ENCODE measurements at places on chromosomes 2 and 18.

- no peak for DNase-seq
Observed at GRCh38 chr18:55475916-55476315, 112.1 kb downstream of the TCF4 start.

- DNase-seq, result no peak
Observed at GRCh38 chr2:169112841-169113240, 43.5 kb downstream of the DHRS9 start.

DNA sequence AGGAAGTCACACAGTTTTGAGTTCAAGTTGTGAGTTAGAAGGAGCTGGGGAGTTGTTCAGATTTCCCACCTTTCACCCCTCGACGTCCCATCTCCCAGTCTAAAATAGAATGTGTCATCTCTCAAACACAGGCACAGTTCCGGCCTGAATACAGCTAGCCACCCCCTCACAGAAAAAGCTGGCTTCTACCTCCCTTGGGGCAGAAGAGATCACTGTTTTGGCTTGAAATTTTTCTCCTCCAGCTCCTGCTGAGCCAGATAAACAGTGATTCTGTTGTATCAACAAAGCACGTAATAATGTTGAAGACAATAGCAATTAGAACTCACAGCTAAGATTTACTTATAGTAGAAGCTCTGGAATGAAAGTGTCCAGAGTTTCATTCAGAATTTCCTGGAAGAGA lies 74.7 kb downstream of the KIAA2012 start:
- no peak for DNase-seq

DNA sequence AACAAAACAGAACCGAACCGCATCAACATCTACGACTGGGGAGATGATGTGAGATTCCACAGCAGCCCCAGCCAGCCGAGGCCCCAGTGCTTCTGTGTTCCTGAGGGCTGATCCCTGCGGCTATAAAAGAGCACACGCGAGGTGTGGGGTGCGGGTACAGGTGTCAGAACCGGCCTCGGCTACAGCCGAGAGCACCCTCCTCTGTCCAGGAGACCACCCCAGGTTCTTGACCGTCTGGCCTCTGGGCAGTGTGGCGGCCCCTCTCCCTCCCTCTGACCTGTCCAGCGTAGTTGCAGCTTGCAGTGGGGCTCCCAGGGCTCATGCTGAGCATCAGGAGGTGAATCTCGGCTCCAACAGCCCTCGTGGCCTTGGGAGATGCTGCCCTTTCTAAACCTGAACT lies 23.7 kb downstream of the RTP5 start:
- DNase-seq, result no peak

- DNase-seq, result no peak
Observed at GRCh38 chr2:199115169-199115568, 342.6 kb downstream of the SATB2 start.

- DNase-seq, result no peak
Observed at GRCh38 chr2:120346026-120346666, at the start of gene INHBB. Gene INHBB (plus strand): TSS chr2:120346136. CDS start chr2:120346189, 53 bp downstream.

DNA sequence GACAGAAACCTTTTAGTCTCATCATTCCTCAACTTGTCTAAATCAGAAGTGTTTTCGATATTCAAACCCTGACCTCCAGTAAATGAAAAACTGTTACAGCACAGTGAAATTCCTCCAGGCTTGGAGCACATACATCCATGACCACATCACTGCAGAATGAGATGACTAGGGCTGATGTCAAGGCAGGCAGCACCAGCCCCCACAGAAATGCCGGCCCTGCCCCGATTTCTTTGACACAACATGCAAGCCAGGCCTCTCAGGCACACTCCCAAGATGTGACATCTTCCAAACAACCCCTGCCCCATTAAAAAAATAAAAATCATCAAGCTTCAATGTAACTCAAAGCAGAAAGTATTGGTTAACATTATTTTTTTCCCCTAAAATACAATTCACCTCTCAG lies 103.3 kb downstream of the CTAGE1 start:
- no peak for DNase-seq

DNA sequence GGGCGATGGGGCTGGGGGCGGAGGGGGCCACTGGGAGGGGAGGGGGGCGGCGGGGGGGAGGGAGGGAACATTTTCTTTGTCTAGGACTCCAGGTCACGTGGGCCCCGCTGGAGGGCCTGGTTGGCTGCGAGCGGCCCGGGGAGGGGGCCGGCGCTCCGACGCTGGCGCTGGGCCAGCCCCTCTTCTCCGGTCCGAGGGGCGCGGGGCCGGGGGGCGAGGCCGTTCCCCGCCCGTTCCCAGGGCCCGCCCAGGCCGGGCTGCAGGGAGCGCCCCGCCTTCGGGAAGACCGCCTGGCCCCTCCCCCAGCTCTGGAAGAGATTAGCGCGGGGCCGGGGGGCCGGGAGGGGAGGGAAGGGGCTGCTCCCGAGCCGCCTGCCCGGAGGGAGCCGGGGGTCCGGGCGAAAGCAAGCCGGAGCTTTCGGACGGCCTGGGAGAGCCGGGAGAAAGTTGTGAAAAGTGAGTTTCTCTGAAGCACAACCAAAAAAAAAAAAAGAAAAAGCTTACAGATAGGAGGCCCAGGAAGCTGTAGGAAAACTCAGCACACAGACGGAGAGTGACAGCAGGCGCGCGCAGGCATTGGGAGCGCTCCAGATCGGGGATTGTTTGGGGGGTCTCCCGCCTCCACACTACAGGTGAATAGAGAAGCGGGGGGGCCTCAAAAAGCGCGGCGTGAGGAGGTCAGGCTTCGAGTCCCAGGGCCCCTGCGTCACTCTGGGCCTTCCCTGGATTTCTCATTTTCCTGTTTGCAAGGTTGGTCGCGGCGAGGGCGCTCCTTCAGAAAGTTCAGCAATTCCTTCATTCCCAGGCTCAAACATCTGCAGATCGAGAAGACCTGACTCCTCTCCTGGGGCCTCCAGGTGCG lies 84.1 kb upstream of the POMC start:
- DNase-seq, result peak; percentile 87

DNA sequence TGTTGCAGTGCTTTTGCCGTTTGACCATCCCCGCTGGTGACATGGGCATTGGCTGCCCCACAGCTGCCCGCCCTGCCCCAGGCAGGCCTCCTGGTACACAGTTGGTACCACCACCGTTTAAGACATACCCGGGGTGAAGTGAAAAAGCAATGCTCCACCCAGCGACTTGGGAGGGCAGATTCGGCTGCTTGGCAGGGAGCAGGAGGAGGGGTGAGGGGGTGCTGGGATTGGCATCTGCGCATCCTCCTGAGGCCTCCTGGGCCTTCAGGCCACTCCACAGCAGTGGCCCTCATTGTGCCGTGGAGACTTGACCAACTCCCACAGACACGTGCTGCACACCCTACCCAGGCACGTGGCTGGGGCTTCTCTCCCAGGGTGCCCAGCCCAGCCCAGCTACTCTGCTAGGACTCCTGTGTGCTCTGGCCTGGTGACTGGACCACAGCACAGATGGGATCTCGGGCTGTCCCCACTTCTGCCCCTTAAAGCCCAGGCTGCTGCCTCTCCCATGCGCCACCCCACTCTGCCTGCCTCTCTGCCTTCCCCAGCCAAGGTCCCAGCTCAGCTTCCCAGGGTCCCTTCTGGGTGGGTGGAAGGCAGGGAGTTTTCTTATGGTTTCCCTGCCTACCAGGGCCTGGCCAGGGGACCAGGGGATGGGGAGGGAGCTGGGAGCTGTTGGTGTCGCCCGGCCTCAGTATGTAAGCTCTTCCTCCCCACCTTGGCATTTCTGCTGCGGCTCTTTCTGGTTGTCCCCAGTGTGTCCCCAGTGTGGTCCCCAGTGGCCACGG lies 157.0 kb upstream of the HS6ST1 start:
- no peak for DNase-seq

DNA sequence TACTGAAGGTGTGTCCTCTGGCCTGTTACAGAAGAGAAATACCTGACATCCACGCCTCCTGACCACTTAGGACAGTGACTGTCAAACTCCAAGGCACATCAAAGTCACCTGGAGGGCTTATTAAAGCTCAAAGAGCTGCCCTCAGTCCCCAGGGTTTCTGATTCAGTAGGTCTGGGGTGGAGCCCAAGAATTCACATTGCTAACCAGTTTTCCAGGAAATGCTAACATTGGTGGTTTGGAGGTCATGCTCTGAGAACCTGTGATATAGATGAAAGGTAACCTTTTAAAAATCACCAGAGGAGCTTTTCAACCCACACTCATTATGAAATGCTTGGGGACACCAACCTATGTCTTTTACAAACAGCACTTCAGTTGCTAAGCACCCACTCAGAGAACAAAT lies 172.3 kb downstream of the ALK start:
- DNase-seq, result no peak
